ENCODE measurements at places on chromosomes 2 and 18. TPM values are rescaled to one million over a fixed set of nuclear protein-coding genes. Genes with fewer than 3 reads are reported as not detected.

Gene CGREF1
- 2.0 TPM for polyA plus RNA-seq

Gene SPDYA
- 0.13 TPM for polyA plus RNA-seq

Gene GBX2
- not detected for polyA plus RNA-seq

Gene OXER1
- 11.2 TPM for polyA plus RNA-seq

Gene MRO
- polyA plus RNA-seq, result 5.0 TPM

Gene IL36B
- not detected for polyA plus RNA-seq

Gene BCL11A
- polyA plus RNA-seq, result 7.6 TPM

Gene SERPINB3
- not detected for polyA plus RNA-seq
